Activated CD8-positive, alpha-beta memory T cell treated with anti-CD3 and anti-CD28 coated beads, Interleukin-2, amount 10 ng/mL, durations not matched to agents 7 days and 5 days (primary cell): ENCODE measurements at places on chromosomes 2 and 18. TPM values are rescaled to one million over a fixed set of nuclear protein-coding genes. Genes with fewer than 3 reads are reported as not detected.

RGPD4 gene
- 0.54 TPM for total RNA-seq

GRCh38 chr2:12844511-12844910, 127.8 kb downstream of the TRIB2 start:
- DNase-seq: no peak

TMEM247 gene
- not detected for total RNA-seq

CCL20 gene
- total RNA-seq: not detected

DNA sequence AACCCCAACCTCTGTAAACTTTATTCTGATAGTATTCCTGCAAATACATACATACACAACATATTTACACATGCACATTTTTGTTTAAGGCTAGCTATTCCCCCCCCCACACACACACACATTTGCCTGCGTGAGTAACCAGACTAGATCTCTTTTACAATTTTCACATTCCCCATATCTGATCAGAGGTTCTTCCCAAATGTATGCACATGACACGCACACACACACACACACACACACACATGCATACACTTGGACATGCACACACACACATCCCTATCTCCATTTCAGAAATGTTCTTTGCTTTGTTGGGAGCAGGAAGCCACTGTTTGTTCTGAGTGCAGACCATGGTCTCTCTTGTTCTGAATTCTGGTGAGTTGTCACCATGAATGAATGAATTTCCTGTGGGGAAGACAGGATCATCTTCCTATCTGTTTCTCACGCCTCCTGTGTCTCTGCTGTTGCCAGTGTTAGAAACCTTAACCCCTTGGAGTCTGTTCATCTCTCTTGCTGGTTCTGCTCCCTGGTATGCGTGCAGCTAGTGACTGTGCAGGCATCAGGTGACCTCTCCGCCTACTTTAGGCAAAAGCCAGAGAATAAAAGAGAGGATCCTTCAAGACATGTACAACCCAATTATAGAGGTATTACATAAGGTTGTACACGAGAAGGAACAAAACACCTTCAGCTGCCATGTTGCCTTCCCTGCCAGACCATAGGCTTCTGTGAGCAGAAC, 251.0 kb upstream of the RAB12 start:
- DNase-seq: no peak

DNA sequence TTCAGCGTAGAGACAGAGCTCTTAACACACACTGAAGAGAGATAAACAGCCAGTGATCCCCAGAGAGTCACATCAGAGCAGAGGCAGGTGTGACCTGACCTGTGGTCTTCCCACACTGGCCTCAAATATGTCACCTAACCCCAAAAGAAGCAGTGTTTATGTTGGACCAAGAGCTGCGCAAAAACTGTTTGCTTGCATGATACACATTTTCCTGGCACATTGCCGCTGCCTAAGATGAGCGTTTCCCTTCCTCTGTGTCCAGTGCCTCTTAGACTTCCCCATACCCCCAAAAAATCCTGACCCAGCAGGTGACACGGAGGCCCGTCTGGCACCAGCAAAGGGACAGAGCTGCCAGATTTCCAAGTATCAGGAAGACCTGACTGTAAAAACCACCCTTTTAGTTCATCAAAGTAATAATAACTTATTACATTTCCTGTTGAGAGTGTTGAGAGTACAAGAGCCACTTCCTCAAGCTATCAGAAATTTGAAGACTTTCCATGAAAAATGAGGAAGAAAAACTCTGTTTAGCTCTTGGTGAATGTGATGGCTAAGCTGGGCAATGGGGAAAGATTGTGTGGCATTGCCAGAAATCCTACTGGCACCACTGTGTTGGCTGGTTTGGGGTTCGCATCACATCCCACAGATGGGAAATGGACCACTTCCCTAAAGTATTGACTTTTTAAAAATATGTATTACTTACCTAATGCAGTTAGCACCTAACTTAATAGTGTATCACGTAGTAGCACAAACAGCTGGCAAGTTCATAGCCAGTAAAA, 6.7 kb downstream of the TNFRSF11A start:
- no peak for DNase-seq

C2orf81 gene
- total RNA-seq: 0.93 TPM

GRCh38 chr2:63587814-63588384, 378 bp downstream of the WDPCP start:
- no peak for DNase-seq

DNA sequence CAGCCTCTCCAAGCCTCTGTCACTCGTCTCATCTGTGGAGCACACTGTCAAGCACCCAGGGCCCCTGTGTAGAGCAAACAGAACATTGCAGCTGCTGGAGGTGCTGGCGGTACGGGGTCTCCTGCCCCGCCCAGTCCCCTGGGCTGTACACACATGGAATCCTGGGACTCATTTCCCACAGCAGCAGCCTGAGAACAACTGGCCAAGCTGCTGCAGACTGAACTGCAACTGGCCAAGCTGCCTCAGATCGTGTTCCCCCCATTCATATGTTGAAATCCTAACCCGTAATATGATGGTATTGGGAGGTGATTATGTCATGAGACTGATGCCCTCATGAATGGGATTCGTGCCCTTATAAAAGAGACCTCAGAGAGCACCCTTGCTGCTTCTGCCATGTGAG, 130.5 kb downstream of the NCK2 start:
- DNase-seq: no peak

CD207 gene
- total RNA-seq: not detected

SLC23A3 gene
- total RNA-seq: 3.2 TPM

CPLX4 gene
- total RNA-seq: not detected

SLC39A6 gene
- total RNA-seq: 29.4 TPM

SERPINB12 gene
- not detected for total RNA-seq

GRCh38 chr18:31983976-31984375, 34.6 kb upstream of the RNF125 start:
- DNase-seq: no peak

DNA sequence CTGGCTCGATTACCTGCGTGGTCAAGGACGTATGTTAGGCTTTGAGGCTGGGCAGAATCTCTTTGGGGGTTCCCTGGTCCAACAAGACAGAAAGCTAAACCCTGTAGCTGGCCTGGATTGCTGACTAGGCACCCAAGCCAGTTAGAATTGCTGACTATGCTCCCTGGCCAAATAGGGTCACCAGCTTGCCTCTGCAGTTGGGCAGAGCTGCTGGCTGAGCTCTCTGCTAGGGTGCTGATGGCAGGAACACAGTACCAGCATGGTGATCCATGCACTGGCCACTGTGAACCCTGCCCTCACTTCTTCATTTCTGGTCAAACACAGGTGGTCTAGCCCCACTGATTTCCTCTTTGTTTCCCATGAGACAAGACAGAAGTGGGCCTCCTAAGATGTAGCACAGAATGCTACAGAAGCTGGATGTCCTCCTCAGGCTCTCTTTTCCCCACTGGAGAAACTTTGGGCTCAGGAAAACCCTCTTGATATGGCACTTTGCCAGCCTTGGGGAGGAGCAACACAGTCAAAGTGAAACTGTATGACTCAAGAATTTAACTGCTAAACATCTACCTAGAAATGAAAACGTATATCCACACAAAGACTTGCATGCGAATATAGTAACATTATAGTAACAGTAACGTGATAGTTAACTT, 20.8 kb downstream of the SP140L start:
- DNase-seq: peak; percentile 71

GRCh38 chr18:79933765-79934164, 17.7 kb downstream of the SLC66A2 start:
- DNase-seq: no peak

KCNE4 gene
- total RNA-seq: not detected

GRCh38 chr2:81650048-81650971, 1345.8 kb upstream of the LRRTM1 start:
- DNase-seq: no peak

PSMA8 gene
- 0.82 TPM for total RNA-seq

GRCh38 chr2:16330012-16330411, 335.6 kb downstream of the CYRIA start:
- no peak for DNase-seq

ACTR3 gene
- total RNA-seq: 511 TPM

- DNase-seq: no peak
These were observed 447.7 kb downstream of the NRXN1 start for GRCh38 chr2:50584185-50584584.

- DNase-seq: no peak
These were observed 150.9 kb downstream of the RTP5 start for GRCh38 chr2:242020196-242021004.

ADGRF3 gene
- 4.6 TPM for total RNA-seq

DNA sequence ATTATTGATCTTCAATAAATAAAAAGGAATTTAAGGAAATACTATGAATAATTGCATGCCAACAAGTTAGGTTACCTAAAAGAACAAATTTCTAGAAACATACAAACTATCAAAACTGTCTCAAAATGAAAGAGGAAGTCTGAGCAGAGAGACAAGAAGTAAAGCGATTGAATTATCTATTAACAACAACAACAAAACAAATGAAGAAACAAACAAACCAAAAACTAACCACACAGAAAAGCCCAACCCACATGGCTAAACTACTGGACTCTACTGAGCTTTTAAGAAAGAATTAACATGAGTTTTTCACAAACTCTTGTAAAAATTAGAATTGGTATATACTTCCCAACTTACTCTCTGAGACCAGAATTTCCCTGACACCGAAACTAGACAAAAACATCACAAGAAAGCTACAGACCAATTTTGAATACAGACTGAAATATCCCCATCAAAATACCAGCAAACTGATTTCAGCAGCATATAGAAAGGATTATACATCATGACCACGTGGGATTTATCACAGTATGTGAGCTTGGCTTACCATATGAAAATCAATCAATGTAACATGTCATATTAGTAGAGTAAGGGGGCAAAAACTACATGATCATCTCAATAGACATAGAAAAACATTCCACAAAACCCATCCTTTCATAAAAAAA, 16.6 kb upstream of the GALNT1 start:
- no peak for DNase-seq

DNA sequence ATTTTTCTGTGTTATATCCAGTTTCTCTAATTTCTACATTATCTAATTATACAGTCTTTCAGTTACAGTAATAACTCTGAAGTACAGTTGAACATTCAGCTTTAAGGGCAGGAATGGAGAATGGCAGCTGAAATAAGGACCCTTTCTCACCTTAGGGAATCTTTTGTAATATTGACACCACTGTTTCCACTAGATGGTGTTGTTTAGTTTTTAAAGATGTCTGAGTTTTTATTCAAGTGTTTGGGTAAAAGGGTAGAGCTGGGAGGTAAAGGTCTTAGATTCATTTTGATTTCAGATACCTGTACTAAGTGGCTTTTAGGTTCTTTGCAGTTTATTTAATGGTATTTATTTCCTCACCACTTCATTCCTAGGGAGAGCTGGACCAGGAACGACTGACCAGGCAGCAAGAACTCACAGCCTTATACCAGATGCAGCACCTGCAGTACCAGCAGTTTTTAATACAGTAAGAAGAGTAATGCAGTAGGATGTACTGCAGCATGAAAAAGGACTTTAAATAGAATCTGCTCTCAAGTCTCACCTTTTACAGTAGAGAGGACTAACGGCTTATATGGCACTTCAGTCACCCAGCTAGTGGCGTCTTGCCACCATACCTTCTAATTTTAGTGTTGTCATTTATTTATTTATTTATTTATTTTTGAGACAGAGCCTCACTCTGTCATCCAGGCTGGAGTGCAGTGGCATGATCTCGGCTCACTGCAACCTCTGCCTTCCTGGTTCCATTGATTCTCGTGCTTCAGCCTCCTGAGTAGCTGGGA, 33.2 kb upstream of the KCNJ13 start:
- DNase-seq: no peak

DNA sequence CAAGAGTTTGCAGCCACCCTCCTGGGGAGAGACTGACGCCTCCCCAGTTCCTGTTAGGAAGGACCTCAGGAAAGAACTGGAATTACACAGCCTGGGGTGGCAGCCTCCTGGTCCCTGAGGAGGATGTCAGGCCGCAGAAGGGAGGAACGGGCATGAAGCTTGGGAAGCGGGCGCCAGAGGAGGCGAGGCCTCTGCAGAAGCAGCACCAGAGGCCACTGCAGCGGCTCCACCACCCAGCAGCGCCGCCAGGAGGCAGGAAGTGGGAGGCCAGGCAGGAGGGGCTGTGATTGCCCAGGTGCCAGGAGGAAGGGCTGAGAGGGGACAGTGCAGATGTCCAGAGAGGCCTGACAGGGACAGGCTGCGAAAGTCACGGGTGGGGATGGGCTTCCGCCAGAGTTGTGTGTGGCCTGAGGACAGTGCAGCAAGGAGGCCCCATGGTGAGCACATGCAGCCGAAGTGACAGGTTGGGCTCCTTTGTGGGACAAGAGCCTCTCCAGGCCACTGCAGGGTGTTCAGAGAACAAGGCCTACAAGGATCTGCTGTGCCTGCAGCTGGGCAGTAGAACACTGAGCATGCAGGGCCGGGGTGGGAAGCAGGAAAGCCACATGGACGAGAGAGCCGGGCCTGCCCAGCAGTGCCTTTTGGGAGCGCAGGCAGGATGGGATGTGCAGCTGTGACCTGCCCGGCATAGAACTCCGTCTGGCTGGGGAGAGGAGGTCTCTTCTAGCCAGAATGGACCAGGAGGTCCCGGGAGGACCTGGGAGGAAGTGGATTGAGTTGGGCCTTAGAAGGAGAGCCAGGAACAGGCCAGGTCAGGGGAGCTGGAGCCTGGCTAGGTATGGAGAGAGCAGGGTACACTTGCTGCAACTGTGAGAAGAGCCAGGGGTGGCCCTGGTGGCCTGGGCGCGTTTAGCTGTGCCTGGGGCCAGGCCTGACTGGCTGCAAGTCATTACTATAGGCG, 39.1 kb upstream of the ALPP start:
- DNase-seq: no peak

GRCh38 chr18:58566556-58567292, 62.2 kb downstream of the ALPK2 start:
- DNase-seq: no peak
